CD8-positive, alpha-beta memory T cell (primary cell): ENCODE measurements at places on chromosomes 5 and 9.

DNA sequence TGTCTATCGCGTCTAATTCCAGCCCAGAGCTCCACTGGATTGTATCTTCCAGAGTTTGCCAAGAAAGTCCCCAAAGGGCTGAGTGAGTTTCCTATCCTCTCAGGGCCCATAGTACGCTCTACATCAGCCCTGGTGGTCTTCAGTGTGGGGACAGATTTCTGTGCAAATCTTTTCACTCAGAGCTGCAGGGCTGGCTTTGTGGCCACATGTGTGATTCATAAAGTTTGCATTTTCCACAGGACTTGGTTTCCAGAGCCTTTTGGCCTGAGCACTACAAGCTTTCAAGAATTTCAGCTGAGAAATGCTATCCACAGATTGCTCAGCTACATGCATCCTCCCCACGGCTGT lies 76.7 kb upstream of the CXCL14 start:
- no peaks in the 10 kb centered on the region for H3K36me3 ChIP-seq
- no peak overlapping the region for H3K27ac ChIP-seq
- no peaks in the 10 kb centered on the region for H3K4me1 ChIP-seq

- no peaks in the 10 kb centered on the region for H3K36me3 ChIP-seq
- H3K27me3 ChIP-seq, result no peaks in the 10 kb centered on the region
- peaks cover 39% of the 10 kb centered on the region for H3K4me1 ChIP-seq
- no peak for DNase-seq
Observed at GRCh38 chr9:83707518-83707767, 315 bp downstream of the UBQLN1 start.

GRCh38 chr5:73606206-73606753 lies 19.7 kb upstream of the ARHGEF28 start:
- no peaks in the 10 kb centered on the region for H3K36me3 ChIP-seq
- H3K4me3 ChIP-seq, result no peak overlapping the region
- H3K4me1 ChIP-seq, result no peaks in the 10 kb centered on the region
- no peak for DNase-seq
- H3K27ac ChIP-seq, result no peak overlapping the region
- H3K27me3 ChIP-seq, result no peaks in the 10 kb centered on the region

DNA sequence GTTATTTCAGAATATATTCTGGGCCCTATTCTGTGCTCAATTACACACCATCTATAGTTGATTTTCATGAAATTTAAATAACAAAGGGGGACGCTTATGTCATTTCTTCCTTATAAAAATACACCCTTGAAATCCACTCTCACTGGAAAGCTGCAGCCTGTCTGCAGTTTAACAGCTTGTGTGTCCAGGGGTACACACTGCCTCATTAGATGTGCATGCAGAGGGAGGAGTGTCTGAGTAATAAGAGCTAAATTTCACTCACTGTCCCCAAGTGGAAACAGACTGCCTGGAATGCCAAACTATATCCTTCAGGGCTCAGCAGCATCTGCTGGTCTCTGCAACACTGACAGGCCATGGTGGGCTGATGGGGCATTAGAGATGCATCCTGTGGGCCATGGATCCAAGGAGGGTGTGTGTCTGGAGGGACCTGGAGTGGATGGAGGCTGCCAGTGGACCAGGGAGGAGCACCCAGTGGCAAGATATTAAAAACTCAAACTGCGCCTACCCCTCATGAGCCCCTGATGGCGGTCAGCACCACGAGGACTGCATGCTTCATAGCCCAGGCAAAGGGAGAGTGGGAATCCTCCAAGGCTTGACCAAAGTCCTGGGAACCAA lies 15.8 kb upstream of the TIFAB start:
- peaks cover 4% of the 10 kb centered on the region for H3K4me1 ChIP-seq
- no peak overlapping the region for H3K27ac ChIP-seq
- no peaks in the 10 kb centered on the region for H3K36me3 ChIP-seq
- DNase-seq, result no peak
- no peak overlapping the region for H3K4me3 ChIP-seq

- DNase-seq, result no peak
- H3K27ac ChIP-seq, result no peak overlapping the region
- no peak overlapping the region for H3K4me3 ChIP-seq
Observed at GRCh38 chr5:73373814-73374510, 74.6 kb downstream of the FOXD1 start.

DNA sequence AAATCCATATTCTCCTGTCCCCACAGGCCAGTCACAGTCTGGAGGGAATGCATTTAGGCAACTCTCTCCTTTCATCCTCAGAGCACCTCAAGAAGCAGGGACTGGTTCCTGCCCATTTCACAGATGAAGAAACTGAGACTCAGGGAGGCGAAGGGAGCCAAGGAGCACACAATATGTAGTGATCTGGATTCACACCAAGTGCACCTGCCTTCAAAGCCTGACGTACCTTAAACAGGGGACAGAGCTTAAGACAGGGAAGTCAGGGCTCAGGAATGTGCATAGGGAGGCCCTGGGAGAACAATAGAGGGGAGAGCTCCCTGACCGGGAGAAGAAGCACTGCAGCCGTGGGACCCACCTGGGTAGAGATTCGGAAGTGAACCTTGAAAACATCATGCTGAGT lies 83.0 kb downstream of the GABBR2 start:
- no peaks in the 10 kb centered on the region for H3K36me3 ChIP-seq
- no peaks in the 10 kb centered on the region for H3K27me3 ChIP-seq
- no peak for DNase-seq
- no peaks in the 10 kb centered on the region for H3K4me1 ChIP-seq
- H3K4me3 ChIP-seq, result no peak overlapping the region

GRCh38 chr5:75142566-75143136 lies 90.3 kb upstream of the GCNT4 start:
- no peak for DNase-seq
- no peaks in the 10 kb centered on the region for H3K36me3 ChIP-seq
- no peaks in the 10 kb centered on the region for H3K27me3 ChIP-seq
- H3K27ac ChIP-seq, result no peak overlapping the region

DNA sequence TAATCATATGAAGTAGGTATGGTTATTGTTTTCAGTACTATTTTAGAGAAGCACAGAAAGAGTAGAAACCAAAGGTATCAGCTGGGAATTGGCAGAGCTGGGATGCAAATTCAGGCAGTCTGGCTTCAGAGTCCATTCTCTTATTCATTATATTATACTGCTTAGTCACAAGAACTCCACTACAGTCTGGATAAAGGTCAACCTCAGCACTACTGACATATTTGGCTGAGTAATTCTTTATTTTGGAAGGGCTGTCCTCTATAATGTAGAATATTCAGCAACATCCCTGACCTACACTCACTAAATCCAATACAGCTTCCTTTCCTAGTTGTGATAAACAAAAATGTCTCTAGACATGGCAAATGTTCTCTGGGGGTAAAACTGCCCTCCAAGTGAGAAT lies 37.6 kb downstream of the PTGER4 start:
- no peak overlapping the region for H3K27ac ChIP-seq
- no peak overlapping the region for H3K4me3 ChIP-seq
- DNase-seq, result no peak

DNA sequence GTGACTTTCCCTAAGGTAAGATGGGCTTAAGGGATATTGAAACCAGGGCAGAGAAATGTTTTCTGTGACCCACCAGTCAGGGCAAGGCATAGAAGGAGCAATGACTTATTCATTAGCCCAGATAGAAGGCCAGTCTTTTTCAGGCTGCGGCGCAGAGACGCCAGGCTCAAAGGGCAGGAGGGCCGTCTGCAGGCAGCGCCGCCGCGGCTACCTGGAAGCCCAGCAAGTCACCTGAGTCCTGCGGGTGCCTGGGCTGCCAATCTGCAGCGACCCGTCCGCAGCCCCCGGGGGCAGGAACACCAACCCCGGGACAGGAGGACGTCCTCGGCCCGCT lies 322 bp upstream of the SH3GL2 start:
- no peaks in the 10 kb centered on the region for H3K4me1 ChIP-seq
- no peaks in the 10 kb centered on the region for H3K36me3 ChIP-seq
- H3K4me3 ChIP-seq, result no peak overlapping the region
- no peak overlapping the region for H3K27ac ChIP-seq

GRCh38 chr5:42168091-42168670 lies 243.1 kb downstream of the FBXO4 start:
- no peak overlapping the region for H3K4me3 ChIP-seq
- no peak overlapping the region for H3K27ac ChIP-seq
- H3K4me1 ChIP-seq, result no peaks in the 10 kb centered on the region
- no peaks in the 10 kb centered on the region for H3K27me3 ChIP-seq
- no peak for DNase-seq

- no peaks in the 10 kb centered on the region for H3K4me1 ChIP-seq
- no peak for DNase-seq
- no peak overlapping the region for H3K27ac ChIP-seq
- peaks cover 13% of the 10 kb centered on the region for H3K36me3 ChIP-seq
- no peaks in the 10 kb centered on the region for H3K27me3 ChIP-seq
Observed at GRCh38 chr5:172939071-172939470, 20.2 kb upstream of the RPL26L1 start.

- H3K4me3 ChIP-seq, result no peak overlapping the region
- H3K4me1 ChIP-seq, result no peaks in the 10 kb centered on the region
- no peak overlapping the region for H3K27ac ChIP-seq
- H3K27me3 ChIP-seq, result no peaks in the 10 kb centered on the region
- DNase-seq, result no peak
Observed at GRCh38 chr5:106423109-106423897, 1247.4 kb downstream of the EFNA5 start.

DNA sequence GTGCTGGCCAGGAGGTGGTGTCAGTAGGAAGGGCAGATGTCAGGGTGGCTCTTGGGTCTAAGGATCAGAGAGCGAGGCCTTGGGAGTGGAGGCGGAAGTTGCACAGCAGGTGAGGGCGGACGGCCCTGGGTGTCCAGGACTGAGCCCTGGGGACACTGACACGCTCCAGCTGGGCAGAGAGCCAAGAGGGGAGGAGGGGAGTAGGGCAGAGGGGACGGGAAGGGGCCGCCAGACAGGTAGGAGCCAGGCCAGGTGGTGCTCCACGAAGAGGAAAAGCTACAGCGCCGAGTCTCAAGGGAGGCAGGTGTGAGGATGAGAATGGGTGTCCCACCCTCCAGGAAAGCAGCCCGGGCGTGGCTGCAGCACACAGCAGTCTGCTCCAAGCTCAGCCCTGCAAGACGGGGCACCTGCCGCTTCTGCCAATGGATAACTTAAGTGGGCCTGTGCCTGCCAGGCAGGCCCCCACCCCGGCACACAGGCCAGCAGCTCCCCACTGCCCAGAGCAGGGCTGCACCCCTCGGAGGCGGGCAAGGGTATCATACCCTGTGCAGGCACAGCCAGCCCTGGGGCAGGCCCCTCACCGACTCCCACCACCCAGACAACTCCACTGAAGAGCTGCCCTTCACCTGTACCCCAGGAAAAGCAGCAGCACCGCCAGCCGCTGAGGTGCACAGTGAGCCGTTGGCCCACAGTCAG lies 4.9 kb downstream of the TPRN start:
- peaks cover 2% of the 10 kb centered on the region for H3K36me3 ChIP-seq
- H3K27ac ChIP-seq, result no peak overlapping the region
- H3K27me3 ChIP-seq, result no peaks in the 10 kb centered on the region
- H3K4me1 ChIP-seq, result peaks cover 5% of the 10 kb centered on the region

DNA sequence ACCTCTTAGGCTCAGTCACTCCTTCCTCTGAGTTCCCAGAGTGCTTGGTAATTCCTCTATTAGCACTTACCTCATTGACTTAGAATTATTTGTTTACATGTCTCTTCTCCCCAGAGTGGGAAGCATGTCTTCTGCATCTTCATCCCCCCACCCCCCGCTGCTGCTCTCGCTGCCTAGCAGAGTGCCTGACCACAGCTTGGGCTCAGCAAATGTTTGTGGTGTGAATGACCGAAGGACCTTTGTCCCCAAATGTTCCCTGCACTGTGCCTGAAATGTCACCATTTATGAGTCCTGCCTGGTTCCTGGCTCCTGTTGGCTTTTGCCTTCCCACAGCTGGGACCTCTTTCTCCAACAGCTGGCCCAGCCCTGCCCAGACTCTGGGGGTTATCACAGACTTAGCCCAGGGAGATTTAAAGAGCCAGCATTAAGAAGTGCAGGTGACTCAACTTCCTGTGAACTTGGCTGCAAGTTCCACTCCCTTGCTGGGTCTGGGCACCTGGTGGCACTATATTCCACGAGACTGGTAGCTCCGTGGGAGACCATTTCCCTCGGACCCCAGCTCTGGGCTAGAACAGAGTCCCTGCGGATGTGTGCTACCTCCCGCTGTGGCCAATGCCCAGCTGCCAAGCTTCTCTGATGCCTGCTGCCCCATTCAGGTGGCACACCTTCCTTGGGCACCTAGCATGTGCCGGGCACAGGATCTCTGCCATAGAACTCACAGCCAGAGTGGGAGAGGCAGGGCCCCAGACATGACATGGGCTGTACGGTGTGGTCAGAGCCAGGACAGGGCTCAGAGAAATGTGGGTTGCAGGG lies 1.8 kb upstream of the HMCN2 start:
- H3K27ac ChIP-seq, result no peak overlapping the region
- no peak for DNase-seq
- H3K4me3 ChIP-seq, result no peak overlapping the region

GRCh38 chr5:161442471-161442870 lies 104.1 kb downstream of the GABRB2 start:
- DNase-seq, result no peak
- no peaks in the 10 kb centered on the region for H3K36me3 ChIP-seq
- H3K27me3 ChIP-seq, result no peaks in the 10 kb centered on the region
- no peak overlapping the region for H3K4me3 ChIP-seq
